ENCODE measurements at places on chromosomes 16 and 17.

DNA sequence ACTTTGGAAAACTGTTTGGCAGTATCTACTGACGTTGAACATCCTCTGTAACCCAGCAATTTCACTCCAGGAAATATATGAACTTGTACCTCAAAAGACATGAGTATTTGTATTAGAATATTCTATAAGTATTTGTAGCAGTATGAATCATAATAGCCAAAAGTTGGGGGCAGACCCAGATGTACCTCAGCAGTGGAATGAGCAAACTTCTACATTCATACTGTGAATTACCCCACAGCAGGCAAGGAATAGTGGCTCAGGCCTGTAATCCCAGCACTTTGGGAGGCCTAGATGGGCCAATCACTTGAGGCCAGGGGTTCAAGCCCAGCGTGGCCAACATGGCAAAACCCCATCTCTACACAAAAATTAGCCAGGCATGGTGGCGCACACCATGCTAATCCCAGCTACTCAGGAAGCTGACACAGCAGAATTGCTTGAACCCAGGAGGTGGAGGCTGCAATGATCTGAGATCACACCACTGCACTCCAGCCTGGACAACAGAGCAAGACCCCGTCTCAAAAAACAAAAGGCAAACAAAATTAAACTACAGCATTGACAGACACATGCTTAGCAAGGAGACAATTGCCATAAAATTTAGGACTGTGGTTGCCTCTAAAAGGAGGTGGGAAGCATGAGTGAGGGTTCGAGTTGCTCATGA is 11.2 kb upstream of the HELZ start:
- no peak for DNase-seq

DNA sequence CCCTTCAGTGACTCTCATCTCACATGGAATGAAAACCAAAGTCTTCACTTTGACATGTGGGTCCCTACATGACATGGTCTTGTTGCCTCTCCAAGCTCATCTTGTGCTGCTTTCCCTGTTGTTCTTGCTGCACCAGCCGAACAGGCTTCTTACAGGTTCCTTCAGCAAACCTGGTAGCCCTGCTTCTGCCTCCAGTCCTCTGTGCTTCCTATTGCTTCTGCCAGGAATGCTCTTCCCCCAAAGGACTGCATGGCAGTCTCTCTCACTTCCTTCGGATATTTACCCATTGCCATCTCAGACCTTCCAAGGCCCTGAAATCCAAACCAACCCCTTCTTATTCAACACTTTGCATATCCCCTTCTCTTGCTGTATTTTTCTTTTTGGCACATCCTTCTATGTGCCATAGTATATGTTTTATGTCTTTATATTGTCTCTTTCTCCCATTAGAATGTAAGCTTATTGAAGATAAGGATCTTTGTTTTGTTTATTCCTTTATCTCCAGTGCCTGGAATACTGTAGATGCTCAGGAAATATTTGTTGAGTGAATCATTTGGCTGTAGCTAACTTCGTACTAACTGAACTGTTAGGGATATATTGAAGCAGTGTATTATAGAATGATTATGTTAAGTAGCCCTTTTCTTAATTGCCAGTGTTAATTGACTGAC is 57.9 kb upstream of the SLC12A3 start:
- no peak for DNase-seq

DNA sequence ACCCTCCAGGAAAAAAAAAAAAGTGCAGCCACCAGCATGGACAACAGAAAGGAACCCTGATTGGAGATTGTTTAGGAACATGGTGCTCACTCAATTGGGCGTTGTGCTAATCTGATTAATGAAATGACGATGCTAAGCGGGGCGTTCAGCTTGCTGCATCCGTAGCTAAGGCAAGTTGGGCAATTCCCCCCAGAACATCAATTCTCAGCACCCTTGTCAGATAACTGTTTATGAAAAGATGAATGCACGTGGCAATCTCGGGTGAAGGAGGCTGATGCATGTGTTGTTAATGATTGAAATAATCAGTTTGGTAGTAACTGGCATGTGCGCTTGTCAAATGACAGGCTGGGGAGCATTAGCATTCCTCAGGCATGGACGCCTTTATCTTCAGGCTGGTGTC is 57.0 kb downstream of the HS3ST3A1 start:
- no peak for DNase-seq

DNA sequence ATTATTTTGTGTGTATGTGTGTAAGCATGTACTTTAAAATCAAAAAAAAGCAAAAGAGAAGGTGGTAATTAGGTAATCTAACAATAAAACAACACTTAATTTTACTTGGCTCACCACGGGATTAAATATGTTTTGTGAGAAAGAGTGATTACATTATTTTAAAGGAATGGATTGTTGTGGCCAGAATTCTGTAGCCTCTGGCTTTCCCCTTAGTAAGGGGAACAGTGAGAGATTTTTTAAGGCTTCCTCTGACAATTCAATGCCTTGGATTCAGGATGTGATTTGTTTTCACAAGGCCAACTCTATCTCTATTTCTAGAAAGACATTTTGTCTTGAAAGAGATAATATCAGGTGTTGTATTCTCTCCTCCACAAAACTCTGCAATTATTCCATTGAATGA is 560.3 kb upstream of the CDH8 start:
- no peak for DNase-seq

DNA sequence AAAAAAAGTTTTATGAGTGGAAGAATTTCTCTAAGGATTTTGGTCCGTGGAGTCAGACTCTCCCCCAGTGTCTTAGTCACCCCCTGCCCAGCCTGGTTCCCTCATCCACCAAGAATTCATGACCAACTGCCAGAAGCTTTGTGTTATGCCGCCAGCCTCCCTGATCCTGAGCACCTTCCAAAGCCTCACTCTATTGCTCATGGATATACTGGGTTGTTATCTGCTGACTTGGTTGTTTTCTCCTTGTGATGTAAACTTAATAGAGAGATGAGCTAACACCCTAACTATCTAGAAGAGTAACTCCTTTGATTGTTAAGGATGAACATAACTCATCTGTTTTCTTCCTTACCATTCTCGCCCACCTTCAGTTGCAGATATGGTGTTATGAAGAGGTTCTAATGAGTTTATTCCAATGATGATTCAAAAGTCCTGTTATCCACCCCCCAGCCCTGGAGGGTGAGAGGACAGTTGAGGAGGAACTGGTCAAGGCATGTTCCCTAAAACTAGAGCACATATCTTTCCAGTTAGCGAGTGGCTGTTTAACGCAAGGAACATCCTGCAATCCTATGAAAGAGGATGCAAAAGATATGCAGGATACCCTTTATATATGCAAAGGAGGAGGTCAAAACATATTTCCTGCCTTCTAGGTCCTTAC is 1.5 kb upstream of the PSMD3 start:
- no peak for DNase-seq

DNA sequence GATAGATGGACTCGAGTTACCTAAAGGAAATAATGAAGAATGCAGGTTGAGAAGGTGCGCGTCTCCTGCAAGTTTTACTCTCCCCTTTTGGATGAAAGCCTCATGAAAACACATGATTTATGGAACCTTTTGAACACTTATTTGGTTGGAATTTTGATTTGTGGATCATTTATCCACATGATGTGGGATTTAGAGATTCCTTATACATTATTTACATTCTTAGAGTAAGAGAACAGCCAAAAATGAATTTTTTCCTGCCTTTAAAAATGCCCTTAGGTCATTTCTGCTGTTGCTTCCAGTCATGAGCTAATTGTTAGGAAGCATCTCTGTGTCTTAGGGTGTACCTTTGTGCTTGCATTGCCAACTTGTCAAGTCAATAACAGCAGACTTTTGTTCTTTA is 99.9 kb downstream of the RPTOR start:
- no peak for DNase-seq

- DNase-seq, result no peak
These were observed 46.6 kb upstream of the METRNL start for GRCh38 chr17:83032781-83033180.

DNA sequence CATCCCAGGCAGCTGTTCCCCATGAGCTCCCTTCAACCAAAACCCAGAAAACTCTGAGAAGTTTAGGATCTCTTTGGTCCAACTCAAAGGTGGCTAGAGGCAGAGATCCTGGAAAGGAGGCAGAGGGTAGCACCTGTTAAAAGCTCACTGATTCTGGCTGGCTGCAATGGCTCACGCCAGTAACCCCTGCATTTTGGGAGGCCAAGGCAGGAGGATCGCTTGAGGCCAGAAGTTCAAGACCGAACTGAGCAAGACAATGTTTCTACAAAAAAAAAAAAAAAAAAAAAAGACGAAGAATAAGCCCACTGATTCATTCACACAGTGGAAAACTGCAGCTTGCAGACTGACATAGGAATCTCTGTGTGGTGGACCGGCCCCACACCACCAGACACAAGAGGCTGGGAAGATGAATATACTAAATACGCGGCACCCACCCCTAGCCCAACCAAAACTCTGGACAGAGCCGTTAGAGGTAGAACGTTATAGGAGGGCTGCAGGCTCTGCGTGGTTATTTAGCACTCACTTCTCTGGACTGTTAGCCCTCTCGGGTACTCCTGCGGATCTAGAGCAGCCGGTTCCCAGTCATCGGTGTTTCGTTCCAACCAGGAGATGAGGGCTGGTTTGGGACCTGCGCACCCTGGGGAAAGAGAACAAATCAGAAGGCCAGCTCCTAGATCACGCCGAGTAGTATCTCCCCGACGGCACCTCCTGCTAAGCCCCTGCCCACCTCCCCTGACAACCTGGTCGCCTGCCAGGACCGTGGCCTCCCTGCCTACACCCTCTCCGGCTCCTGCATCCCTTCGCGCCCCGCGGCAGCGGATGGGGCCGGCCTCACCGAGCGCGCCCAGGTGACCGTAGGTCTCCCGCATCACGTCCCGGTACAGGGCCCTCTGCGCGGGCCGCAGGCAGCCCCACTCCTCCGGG is 925 bp downstream of the ZNF689 start:
- no peak for DNase-seq

GRCh38 chr17:10681866-10682446 is 15.4 kb downstream of the SCO1 start:
- no peak for DNase-seq

GRCh38 chr17:3980381-3981014 is 16.3 kb upstream of the ATP2A3 start:
- DNase-seq, result no peak

DNA sequence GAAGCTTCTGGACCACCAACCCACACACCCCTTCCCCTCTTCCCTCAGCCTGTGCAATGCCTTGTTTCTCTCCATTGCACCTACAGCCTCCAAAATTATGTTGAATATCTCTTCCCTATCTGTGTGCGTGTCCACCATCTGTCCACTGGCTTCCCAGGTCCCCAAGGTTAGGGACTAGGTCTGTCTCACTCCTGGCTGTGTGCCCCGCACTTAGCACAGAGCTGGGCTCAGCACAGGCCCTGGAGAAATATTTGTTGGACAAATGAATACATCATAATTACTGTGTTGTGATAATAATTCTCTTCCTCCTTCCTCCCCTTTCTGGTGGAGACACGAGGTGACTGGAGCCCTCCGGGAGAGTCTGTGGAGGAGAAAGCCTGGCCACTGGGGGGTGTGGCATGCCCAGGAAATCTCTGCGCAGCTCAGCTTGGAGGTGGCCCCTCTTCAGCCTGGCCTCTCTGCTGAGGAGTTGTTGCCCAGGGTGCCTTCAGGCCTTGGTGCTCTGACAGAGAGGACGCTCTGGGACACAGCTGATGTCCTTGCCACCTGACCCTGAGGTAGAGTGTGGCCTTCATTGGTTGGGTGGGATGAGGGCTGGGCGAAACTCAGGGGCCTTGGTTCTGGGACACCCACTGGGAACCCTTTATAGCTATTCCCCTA is 3.3 kb upstream of the BRD7 start:
- no peak for DNase-seq

GRCh38 chr17:17079336-17079735 is 37.1 kb downstream of the MPRIP start:
- no peak for DNase-seq

DNA sequence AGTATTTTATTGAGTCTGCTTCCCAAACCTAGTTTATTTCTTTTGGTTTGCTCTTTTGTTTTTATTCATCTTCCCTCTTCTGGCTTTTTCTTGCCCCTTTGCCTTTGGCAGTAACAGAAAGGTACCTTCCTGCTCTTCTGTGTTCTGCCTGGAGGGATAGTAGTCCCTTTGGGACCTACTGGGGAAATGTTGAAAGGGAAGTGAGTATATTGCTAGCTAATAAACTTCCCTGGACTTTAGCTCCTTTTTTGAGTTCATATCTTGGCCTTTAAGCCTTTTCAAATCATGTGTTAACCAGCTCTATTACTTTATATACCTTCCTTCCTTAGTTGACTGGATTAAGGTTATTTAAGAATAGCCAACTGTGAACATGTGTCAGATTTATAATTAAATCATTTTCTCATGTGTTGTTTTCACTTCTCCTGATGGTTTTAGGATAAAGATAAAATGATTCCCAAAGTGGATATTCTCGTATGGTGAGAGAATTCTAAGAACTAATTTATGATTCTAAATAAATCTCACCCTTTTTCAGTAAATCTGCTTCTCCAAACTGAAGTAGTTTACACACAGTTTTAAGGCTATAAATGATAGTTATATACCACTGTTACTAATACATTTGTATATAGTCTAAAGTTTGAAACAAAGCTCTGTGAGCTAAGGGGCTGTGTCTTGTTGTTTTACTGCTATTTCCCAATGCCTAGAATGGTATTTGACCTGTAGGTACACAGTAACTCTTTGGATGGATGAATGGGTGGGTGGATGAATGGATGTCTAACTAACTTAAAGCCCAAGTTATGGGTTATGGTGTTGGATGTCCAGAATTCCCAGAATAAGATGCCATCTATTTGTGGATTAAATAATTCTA is 45.7 kb downstream of the OMG start:
- no peak for DNase-seq

DNA sequence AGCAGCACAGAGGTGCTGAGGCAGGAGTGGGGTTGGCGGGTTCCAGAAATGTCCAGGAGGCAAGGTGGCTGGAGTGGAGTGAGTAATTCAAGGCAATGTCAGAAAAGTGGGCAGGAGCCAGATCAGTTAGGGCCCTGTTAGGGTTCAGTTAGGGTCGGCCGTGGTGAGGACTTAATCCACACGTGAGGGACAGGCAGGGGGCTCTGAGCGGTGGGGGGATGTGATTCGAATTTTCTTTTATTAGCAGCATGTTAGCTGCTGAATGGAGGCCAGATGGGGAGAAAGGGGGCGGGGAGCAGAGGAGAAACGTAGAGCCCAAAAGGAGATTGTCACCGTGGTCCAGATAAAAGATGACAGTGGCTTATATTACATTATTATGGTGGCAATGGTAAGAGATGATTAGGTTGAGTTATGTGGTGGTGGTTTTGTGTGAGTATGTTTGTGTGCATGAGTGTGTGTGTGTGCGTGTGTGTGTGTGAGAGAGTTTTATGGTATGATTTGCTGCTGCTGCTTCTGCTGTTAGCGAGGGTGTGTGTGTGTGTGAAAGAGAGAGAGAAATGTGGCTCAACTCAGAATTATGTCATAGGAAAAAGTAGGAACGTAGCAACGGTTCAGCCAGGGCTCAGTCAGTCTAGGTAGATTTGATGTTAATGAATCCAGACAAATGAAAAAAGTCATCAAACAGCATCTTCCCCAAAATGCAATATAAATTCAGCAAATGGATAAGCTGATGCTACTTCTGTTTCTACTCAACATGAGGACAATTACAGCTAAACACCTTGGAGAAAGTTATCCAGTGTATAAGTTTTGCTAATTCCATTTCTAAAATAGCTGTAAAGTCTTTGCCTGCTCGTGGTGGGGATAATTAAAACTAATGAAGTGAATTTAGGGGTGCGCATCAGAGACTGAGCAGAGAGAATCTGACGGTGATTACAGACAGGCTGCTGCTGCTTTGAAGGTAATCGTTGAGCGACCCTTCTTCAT is 390.6 kb downstream of the HAPSTR1 start:
- no peak for DNase-seq
